Stimulated activated CD4-positive, alpha-beta T cell treated with anti-CD3 and anti-CD28 coated beads, Interleukin-1b, Interleukin-23, amount 100 ng/mL, for 1 hour (primary cell): ENCODE measurements at places on chromosomes 6 and 20.

DNA sequence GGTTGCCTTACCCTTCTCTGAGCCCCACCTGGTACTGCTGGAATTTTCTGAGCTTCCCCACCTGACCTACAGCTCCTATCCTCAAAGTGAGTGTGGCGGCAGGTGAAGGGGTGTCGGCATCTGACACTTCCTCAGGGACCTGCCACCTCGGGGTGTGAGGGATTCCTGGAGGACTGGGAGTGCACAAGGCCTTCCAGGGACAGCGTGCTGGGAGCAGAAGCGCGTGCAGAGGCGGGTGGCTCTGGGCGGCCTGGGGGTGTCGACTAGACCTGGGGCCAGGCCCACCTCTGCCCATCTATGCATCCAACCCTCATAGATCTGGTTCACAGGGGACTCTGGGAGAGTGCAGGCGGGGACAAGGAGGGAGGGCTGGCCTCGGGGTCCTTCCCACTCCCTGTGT is 7.8 kb downstream of the DLGAP4 start:
- no peak for DNase-seq

DNA sequence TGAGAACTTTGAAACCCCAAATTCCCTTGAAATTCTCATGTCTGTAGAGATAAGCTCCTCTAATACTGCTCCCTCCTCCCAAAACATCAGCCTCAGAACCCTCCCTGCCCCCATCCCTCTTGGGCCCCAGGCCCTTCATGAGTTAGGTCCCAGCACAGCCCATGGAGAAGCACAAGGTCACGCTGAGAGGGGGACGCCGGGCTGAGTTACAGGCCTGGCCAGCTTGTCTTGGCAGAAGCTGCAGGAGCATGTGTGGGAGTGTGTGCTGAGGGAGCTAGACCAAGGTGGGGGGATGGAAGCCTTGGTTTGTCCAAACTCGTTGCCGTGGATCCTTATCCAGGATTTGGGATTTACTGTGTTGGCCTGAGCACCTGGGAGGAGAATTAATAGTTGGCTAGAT is 8.5 kb upstream of the PTCRA start:
- DNase-seq: no peak

DNA sequence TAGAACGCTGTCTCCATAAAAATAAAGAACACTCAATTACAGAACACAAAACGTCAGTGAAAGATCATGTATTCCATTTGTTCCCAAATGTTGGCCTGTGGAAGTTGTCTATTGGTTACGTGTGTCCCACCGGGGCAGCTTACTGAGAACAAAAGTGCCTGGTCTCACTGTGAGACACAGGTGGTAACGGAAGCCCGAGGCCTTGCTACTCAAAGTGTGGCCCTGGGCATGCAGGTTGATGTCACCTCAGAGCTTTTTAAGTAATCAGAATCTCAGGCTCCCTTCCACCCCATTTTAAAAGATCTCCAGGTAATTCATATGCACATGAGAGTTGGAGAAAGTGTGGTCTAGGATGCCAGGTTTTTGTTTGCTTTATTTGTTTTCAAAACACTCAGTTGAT is 422.5 kb upstream of the OPRM1 start:
- DNase-seq: no peak

- no peak for DNase-seq
Observed at GRCh38 chr20:22052025-22052650, 346.7 kb downstream of the PAX1 start.

DNA sequence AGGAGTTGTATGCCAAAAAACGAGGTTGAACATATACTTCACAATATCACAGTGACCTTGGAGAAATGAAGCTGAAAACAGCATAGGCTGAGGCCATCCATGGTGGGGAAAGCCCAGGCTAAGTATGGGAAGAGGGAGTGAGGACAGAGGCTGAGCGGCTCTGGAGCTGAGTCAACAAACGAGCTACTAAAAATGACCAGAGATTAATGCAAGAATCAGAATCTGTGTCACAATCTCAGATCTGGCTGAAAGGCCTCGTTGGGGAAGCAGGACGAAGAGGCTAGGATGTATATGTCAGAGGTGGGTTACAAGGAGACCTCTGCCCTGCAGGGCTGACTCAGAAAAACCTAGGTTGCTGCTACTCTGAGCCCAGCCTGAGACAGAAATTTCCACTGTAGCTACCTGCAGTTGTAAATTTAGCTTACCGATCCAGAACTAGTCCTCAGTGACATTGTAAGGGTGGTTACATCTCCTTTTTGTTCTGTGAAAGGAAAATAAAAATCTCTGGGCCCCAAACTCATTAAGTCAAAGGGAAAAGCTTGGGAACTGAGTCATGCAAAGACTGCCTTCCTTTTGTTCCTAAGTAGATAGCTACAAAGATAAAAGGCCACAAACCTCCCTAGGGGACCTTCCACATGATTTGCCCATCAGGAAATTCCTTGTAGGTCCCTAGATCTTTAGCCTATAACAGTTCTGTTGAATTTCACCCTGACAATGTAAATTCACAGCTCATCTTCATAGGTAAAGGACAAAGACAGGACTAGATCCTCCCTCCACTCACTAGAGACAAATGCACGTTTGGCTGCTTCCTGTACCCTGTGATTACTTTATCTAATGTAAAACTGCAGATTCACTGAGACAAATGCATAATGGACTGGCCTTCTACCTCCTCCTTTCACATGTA is 8.5 kb upstream of the TUBB2A start:
- no peak for DNase-seq

GRCh38 chr6:76351275-76351674 is 278.8 kb upstream of the IMPG1 start:
- DNase-seq: no peak

DNA sequence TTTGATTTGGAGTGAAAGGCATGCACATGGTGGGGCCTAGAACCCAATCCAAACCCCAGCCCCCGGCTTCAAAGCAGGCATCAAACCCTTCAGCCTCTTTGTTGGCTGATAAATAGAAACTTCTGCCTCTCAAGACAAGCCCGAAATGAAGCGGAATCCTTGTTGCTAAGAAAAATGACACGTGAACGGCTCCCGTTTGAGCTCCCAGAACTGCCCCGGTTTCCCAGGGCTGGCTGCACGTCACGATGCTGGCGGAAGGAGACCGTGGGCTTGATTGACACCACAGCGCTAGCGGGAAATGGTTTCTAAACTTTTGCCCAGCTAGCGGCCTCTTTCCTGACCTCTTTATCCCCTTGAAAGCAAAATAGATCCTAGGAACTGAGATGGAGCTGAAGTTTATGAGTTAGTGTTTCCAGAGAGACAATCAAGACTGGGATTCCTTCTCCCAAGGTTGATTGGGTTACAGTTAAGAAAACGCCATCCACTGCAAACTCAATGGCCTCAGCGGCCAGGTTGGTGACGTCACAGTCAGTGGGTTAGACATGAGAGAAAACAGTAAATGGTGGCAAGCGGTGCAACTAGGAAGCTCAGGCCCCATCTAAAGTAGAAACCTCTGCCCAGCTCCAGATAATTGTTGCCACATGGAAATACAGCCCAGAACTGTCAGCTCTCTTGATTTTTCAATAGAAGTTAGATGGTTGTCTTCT is 117.0 kb downstream of the ANKRD60 start:
- DNase-seq: no peak

GRCh38 chr6:154241581-154241980 is 115.0 kb downstream of the IPCEF1 start:
- no peak for DNase-seq

DNA sequence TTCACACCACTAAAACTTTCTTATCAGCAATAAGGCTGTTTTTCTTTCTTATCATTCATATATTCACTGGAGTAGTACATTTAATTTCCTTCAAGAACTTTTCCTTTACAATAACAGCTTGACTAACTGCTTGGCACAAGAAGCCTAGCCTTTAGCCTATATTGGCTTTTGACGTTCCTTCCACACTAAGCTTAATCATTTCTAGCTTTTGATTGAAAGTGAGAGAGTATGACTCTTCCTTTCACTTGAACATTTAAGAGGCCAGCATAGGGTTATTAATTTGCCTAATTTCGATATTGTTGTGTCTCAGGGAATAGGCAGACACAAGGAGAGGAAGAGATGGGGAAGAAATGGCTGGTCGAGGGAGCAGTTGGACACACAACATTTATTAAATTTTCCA is 23.6 kb downstream of the THEMIS start:
- no peak for DNase-seq

DNA sequence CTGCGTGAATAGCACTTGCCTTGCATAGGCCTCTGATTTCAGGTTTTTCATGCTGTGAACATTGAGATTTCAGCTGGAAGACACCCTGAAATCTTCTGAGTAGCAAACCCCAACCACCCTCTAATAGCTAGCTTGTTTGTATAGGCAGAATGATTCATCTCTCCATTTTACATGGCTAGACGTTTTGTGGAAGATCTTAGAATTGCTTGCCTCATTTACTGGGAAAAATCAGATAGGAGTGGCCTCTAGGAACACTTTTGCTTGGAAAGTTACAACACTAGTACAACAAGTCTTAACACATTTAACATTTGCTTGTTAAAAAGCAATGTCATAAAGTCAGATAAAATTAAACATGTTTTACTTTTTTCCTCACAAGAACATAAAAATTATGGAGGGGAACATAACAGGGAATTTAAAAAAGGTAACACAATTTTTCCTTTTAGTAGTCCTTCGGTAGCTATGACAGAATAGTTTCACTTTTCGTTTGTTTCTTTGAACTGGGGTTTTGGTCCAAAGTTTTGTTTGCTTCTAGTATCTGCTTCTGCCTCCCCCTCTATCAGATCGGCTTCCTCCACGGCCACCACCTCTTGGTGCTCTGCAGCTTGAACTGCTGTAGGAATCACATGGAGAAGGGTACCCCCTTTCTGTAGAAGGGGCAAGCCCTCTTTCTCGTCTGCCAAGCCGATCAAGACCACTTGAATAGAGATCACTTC is 102.2 kb upstream of the PTCHD4 start:
- no peak for DNase-seq

DNA sequence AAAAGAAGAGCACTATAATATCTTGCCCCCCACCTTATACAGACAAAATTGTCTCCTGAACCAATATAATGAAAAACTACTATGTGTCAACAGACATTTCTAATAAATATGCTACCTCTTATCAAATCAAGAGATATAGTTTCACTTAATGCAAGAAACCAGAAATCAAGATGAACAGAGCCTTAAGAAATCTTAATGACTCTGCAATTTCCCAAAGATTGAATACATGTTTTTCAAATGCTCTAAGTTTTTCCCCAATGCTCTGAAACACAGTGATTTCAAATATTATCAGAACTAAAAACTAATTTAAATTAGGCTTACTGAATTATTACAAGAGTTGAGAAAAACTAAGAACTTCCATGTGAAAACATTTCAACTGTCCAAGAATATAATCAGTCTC is 13.3 kb downstream of the SUPT3H start:
- DNase-seq: no peak

GRCh38 chr6:44805238-44805846 is 417.8 kb downstream of the CDC5L start:
- no peak for DNase-seq

GRCh38 chr6:128005009-128005408 is 104.2 kb upstream of the THEMIS start:
- no peak for DNase-seq

- DNase-seq: no peak
Observed at GRCh38 chr20:47466704-47467459, 34.8 kb upstream of the NCOA3 start.

DNA sequence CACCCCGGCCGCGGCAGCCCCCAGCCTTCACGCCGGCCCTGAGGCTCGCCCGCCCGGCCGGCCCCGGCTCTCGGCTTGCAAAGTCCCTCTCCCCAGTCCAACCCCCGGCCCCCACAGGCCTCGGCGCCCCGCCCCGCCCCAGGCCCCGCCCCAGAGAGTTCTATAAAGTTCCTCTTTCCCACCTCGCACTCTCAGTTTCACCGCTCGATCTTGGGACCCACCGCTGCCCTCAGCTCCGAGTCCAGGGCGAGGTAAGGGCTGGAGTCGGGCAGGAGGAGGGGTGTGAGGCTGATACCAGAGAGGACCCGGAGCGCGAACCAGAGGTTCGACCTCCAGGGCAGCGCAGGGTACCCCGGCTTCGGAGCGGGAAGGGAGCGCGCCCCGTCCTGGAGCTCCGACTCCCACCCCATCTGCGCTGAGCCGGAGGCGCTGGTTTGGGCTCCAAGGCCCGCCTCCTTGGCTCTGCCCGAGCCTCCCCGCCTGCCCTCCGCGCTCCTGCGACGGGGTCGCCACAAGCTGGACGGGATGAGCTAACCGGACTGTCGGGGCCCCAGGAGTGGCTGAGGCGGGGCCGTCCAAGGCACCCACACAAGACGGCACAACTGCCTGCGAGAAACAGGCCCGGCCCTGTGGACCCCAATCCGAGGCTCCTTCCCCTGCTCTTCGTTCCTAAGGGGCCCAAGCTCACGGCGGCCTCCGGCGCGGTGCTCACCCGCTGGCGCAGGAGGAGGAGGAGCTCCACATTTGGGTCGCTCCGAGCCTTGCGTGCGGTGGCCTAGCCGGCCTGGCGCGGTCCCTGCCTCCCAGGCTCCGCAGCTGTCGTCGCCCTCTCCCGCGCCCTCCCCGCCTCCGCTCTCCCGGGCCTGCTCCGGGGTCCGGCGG is at the start of gene IRF4:
IRF4 (plus strand) TSS at position 194 of the 882 bp plus-strand sequence. CDS start 1,401 bp downstream, outside the sequence.
- peak; percentile 76 for DNase-seq

GRCh38 chr6:21455071-21455470 is 138.5 kb upstream of the SOX4 start:
- DNase-seq: no peak

GRCh38 chr6:72704979-72705378 is 83.1 kb downstream of the KCNQ5 start:
- no peak for DNase-seq

GRCh38 chr6:75285283-75285639 is 669 bp upstream of the TMEM30A start:
- no peak for DNase-seq

DNA sequence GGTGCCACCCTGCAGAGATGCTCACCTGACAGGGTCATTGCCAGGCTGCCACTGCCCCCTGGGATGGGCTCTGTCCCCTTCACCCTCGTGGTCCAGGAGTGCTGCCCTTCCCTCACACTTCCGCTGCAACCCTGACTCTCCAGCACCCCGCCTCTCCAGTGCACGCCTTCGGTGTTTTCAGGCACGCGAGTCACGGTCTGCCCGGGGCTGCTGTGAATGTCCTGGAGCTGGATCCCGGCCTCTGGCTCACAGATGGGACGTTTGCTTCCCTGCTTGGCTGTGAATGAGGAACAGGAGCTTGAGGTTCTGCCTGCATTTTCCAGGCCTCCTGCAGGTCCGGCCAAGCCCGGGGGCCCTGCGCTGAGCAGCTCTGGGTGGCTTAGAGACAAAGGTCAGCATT is 343.4 kb downstream of the SMOC2 start:
- DNase-seq: no peak

- no peak for DNase-seq
Observed at GRCh38 chr20:12237772-12238171, 320.1 kb downstream of the BTBD3 start.
